CD4-positive, alpha-beta memory T cell (primary cell): ENCODE measurements at places on chromosomes 16 and 17. TPM values are rescaled to one million over a fixed set of nuclear protein-coding genes. Genes with fewer than 3 reads are reported as not detected.

SYT17 gene
- not detected for total RNA-seq

MILR1 gene
- 0.90 TPM for total RNA-seq

TP53TG3D gene
- not detected for total RNA-seq

DCAF7 gene
- 88.1 TPM for total RNA-seq

EIF3CL gene
- 39.2 TPM for total RNA-seq

DNA sequence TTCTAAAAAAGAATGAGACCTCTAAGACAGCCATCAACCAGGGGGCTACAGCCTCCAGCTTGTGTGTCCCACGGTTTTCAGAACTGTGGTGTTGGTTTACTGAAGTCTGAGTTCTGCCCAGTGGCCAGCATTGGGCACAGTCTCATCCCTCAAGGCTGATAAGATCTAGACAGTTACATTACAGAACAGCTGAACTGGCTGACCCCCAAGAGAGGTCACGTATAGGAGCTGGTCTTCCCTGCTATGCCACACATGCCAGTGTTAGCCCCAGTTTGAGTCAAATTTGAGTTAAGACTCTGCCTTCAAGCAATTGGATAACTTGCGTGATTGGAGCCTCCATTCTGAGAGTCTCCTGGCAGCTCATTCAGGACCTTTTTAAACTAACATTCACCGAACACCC, 14.8 kb upstream of the NUP93 start:
- DNase-seq: no peak

DNA sequence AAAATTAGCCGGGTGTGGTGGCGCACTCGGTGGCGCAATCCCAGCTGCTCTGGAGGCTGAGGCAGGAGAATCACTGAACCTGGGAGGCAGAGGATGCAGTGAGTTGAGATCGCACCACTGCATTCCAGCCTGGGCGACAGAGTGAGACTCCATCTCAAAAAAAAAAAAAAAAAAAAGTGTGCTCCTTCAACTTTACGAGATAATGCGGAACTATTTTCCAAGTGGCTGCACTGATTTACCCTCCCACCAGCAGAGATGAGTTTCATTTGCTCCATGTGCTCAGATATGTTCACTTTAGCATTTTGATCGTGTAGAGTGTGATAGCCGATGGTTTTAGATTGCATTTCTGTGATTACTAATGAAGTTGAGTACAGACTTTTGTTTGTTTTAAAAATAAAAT, 20.0 kb upstream of the LASP1NB start:
- DNase-seq: no peak

- no peak for DNase-seq
Observed at GRCh38 chr16:17939122-17939536, 397.4 kb downstream of the NPIPA8 start.

DNA sequence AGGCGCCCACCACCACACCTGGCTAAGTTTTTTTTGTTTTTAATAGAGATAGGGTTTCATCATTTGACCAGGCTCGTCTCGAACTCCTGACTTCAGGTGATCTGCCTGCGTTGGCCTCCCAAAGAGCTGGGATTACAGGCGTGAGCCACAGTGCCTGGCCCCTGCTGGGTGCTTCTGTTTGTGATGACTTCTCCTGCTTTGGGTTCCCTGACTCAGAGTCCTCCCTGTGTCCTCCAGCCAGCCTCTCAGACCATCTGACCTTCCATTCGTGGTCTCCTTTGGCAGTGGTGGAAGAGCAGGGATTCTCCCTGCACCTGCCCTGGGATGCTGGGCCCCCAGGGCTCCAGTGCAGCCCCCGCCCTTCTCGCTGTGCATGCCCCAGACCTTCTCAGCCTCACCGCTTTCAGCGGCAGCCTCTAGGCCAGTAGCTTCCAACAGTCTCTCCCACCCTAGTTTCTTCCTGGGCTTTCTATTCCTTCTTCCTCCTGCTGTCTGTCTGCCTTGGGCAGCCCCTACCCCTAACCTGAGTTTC, 13.2 kb downstream of the BEAN1 start:
- no peak for DNase-seq

GRCh38 chr17:77308861-77309726, 168.3 kb downstream of the SEC14L1 start:
- DNase-seq: no peak

GRCh38 chr16:47310792-47311211, 150.1 kb downstream of the ITFG1 start:
- DNase-seq: no peak

DNA sequence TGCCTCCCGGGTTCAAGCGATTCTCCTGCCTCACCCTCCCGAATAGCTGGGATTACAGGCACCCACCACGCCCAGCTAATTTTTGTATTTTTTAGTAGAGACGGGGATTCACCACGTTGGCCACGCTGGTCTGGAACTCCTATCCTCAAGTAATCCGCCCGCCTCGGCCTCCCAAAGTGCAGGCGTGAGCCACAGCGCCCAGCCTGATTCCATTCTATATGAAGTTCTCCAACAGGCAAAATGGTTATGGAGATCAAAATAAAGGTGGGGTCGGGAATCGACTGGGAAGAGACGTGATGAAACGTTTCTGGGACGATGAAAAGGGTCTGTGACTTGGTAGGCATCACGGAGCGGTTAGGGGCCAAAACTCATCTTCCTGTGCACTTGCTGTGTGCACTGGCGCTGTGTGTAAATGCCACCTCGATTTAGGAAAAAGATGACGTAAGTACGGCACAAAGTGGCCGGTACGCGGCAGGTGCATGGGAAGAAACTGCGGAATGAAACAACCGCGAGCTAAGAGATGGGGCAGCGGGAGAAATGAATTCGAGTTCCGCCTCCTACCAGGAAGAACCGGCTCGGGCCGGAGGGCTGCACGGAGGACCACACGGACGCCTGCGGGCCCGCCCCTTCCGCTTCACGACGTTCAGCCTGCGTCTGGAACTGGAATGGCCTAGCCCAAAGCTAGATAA, 1.6 kb downstream of the TP53 start:
- DNase-seq: peak; percentile 94

GRCh38 chr17:82303944-82304808, 13.2 kb downstream of the CD7 start:
- DNase-seq: no peak

- DNase-seq: no peak
Observed at GRCh38 chr17:68572138-68572842, 28.9 kb downstream of the FAM20A start.

DNA sequence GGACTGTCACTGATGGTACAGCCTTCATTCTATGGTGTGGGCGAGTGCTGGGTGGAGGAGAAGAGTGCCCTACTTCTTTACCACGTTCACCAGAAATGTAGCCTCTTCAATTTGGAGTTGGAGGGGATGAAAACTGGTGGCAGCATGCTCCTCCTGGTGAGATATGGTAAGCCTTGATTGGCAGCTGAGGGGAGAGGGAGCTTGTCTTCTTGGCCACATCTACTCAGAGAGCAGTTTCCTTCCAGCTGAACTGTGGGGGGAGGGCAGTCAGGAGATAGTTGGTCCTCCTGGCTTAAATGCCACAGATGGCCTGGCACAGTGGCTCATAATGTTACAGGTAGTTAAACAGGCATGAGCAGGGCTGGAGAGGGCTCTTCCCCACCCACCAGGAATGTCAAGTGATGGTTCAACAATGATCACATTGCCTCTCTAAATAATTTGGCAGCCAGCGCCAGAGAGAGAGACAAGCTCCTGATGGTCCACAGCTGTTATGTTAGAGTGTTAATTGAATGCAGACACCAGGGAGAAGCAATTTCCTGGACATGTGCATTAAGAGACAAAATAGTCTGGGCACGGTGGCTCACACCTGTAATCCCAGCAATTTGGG, 9.0 kb upstream of the MAPK3 start:
- no peak for DNase-seq

DNA sequence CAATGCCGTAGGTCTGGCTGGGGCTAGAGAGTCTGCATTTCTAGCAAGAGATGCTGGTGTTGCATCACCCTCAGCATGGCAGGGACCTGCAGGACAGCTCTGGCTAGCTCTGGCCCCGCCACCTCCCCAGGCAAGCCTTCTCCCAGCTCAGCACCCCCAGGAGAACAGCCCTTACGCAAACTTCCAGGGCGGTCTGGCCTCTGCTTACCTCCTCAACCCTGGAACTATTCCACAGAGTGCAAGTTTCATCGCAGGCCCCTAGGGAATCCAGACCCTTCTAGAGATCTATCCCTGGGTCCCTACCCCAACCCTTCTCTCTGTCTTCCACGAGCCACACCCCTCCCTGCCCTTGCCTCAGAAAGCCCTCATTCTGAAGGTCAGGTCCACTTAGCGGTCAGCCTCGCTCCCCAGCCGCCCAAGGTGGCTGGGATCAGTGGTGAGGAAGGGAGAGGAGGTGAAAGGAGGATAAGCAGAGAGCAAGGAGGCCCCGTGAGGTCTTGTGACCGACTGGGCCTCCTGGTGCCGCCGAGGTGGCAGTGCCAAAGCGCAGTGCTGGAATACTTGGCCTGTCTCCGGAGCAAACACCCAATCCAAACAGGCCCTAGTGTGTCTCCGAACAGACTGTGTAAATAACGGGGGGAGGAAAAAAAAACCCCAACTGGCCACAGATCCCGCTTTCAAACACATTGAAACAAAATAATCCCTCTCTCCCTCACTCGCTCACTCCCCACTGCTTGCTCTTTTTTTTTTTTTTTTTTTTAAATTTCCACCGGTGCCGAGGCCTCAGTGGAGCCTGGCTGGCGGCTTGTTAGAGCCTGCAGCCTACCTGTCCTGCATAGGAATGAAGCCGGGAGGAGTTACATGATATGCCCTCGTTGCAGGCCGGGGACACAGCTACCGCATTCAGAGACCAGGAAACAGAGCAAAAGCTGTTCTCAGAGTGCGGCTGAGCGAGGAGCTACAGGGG, 380.9 kb downstream of the SOX9 start:
- no peak for DNase-seq

DNA sequence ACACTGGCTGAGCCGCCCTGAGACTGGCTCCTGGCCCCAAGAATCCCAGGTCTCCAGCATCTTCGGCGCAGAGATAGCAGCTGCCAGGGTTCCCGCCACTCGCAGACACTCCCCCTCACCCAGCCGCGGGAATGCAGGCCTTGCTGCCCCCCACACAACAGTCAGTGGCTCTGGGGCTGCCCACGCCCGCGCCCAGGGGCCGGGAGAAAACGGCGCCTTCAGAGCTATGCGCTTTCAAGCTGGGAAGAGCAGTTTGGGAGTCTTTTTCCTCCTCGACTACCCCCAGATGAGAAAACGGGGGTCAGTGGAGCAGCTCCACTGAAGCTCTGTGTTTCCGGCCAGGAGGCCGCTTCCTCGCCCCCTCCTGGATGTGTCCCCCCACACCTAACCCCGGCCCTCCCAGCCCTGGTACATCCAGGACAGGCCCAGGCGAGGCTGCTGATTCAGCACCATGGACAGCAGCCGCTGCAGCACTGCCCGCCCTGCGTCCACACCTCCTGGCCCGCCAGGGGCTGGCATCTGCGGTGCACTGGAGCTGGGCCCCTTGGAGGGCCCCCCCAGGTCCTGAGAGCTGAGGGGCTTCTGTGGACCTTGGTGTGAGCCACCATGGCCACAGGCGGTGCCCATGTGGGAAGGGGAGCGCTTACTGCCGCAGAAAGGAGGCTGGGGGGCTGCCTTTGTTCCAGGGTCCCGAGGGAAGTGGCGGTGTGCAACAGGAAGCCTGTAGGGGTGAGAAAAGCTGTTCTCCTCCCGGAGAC, 35.7 kb downstream of the CACNA1H start:
- peak; percentile 51 for DNase-seq

- DNase-seq: no peak
Observed at GRCh38 chr16:66851166-66851964, 7.2 kb downstream of the CA7 start.

GRCh38 chr16:78813661-78814311, 714.3 kb downstream of the WWOX start:
- no peak for DNase-seq

DNA sequence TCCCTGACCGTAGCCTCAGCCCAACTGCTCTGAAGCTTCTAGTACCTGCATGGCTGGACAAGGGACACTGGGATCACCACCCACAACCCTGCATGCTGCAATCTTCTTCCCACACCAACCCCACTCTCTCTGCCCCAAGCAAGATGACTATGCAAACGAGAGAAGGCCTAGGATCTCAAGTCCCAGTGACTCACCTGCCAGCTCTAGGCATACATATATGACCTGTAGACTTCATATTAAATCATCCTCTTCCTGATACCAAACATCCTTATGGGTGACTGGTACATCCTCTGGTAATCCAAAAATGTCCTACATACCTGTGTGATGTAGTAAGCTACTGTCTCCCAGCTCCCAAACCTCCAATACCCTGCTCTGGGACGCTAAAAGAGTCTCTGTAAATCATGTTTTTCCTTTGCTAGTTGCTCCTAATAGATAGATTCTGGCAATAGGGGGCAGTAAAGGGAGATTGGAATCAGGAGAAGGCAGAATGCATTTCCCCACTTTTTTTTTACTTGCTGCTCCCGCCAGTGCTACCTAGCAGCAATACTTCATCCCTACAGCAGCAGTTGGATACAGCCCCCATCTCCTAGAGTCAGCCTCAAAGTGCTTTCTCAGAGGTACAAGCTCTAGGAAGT, 43.4 kb upstream of the SOX9 start:
- no peak for DNase-seq

DNA sequence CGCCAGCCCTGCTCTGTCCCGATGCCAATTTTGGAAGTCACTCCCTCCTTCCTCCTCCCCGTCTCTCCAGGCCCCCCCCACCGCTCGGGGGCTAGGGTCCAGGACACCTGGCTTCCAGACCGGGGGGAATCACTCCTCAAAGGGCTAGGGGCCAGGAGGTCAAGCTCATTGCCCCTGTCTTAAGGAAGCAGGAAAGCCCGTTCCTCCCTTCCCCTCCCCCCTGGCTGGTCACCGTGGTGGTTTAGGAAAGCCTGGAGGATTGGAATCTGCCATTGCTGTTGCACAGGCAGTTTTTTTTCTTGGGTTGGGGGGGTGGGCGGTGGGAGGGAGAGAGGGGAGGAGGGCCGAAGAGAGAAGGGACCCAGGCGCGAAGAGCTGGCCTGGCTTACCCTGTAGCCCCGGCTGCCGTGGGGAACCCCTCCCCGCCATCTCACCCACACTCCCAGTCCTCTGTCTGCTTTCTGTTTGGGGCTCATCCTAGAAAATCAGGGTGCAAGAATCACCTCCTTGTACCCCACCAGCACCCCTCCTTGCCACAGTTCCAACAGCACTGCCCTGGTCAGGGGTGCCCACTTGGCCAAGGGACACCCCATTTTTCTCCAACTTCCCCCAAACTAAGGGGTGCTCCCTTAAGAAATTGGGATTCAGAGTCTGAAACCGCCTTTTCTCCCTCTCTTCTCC, 2.9 kb upstream of the BCL6B start:
- no peak for DNase-seq

DNA sequence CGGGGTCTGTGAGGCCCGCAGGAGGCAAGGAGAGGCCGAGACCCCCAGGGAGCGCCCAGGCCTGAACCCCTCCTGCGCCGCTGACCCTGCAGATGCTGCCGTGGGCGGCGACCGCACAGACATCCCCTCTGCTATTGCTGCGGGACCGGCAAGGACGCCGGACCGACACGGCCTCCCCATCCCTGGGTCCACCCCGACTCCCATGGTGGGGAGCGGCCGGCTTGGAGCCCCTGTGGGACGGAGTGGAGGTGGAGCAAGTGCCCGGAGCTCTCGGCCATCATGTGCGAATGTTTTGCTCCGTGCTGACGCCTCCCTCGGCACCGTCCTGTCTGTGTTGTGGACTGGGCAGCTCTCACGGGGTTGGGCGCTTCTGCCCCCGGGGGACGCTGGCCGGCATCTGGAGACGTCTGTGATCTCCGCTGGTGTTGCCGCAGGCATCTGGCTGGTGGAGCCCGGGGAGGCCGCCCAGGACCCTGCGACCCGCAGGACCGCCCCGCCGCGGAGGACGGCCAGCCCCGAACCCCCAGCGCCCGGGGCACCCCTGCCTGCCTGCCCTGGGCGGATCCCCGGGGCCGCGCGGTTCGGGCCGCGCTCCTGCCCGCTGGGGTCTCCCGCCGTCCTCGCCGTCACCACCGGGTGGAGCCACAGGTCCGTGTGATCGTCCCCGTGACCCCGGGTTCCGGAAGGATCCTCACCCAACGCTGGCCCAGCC, 12.8 kb upstream of the GNG13 start:
- peak; percentile 33 for DNase-seq

- peak; percentile 83 for DNase-seq
Observed at GRCh38 chr17:40541060-40541872, 24.0 kb downstream of the CCR7 start.
